ENCODE measurements at places on chromosomes 12 and 14.

GRCh38 chr12:19095756-19096480 lies 33.6 kb upstream of the PLEKHA5 start:
- no peak for DNase-seq

DNA sequence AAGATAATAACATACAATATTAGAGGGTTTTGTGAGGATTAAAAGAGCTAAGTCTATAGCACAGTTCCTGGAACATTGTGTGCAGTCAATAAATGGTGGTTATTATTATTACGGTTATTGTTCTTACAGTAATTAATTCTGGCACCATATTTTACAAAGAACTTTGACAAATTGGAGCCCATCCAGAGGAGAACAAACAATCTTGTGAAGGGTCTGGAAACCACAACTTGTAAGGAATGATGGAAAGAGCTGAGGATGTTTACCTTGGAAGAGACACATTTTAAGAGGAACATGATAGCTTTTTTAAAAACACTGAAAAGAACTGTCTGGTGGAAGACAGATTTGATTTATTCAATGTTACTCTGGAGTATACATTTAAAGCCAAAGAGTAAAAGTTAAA lies 150.5 kb upstream of the KRR1 start:
- DNase-seq = no peak

DNA sequence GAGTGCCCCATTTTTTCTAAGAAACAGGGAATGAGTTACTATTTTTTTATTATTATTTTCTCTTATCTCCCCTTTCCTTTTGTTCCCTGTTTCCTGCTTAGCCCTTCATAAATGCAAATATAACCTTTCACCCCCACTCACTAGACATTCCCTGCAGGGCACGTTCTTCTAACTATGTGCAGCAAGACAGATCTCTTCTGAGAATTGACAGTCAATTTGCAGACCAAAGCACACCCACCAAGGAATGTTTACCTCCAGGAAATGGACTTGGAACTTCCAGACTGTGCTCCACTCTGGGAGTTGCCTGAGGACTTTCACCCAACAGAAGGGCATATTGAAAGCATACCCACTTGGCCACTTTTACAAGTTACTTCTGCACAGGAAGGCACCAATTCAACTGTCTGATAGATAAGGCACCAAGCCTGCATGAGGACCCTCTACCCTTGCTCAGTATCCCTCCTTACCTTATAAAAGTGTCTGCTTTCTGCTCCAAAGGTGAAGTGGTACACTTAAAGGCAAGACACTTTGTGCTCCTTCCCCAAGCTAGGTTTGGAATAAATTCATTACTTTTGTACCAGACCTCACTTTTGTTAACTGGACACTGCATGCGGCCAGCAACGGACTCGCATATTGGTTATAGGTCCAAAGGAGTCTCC lies 6.5 kb downstream of the TAS2R19 start:
- no peak for DNase-seq

- no peak for DNase-seq
These were observed 236.3 kb upstream of the NAV3 start for GRCh38 chr12:77594366-77594765.

- DNase-seq = no peak
These were observed 13.6 kb downstream of the PEX5 start for GRCh38 chr12:7203109-7203508.

GRCh38 chr14:105123981-105124765 lies 44.4 kb downstream of the JAG2 start:
- no peak for DNase-seq

DNA sequence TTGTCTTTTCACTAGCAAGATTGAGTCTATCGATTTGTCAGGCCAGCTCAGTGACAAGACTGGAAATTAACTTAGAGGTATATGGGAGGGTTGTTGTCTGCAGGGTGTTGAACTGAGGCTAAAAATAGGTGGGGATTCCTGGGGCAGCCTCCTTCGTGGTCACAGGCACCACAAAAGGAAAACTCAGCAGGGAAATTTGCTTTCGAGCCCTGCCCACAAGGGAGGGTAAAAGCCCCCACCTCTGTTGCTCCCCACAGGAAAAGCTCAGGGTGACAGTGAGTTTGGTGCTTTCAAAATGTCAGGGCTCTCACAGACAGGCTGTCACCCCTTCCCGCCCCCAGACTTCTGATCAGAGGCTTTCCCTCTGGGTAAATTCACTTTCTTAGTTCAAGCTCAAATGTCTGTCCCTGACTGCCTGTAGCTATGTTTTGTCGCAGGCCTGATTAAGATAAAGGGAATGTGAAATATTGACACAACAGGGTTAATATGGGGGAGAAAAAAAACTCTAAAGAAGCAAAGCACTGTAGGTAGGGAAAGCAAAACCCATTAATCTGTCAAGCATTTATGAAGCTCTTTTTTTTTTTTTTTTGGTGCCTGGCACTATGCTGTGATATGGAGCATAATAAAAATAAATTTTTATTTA lies 11.7 kb upstream of the NFKBIA start:
- peak; percentile 51 for DNase-seq

DNA sequence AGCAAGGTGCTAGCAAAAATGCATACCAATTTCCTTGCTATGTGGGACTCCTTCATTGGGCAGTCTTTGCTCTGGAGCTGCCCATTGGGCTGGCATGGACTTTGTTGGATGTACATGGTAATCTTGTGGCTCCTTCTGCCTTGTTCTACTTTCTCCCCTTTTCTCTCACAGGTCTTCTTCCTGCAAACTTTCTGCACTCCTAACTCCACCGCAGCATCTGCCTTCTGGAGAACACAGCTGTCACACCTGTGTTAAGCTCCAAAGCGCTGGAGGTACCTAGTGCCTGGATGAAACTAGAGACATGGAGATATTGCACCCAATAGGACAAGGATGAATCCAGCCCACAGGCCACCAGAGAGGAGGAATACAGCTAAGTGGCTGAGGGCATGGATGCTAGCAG lies 60.7 kb upstream of the CCND2 start:
- DNase-seq = no peak

GRCh38 chr12:10889226-10889625 lies 5.2 kb upstream of the PRH1 start:
- DNase-seq = no peak

- no peak for DNase-seq
These were observed 4.2 kb downstream of the RDH5 start for GRCh38 chr12:55724226-55724939.

DNA sequence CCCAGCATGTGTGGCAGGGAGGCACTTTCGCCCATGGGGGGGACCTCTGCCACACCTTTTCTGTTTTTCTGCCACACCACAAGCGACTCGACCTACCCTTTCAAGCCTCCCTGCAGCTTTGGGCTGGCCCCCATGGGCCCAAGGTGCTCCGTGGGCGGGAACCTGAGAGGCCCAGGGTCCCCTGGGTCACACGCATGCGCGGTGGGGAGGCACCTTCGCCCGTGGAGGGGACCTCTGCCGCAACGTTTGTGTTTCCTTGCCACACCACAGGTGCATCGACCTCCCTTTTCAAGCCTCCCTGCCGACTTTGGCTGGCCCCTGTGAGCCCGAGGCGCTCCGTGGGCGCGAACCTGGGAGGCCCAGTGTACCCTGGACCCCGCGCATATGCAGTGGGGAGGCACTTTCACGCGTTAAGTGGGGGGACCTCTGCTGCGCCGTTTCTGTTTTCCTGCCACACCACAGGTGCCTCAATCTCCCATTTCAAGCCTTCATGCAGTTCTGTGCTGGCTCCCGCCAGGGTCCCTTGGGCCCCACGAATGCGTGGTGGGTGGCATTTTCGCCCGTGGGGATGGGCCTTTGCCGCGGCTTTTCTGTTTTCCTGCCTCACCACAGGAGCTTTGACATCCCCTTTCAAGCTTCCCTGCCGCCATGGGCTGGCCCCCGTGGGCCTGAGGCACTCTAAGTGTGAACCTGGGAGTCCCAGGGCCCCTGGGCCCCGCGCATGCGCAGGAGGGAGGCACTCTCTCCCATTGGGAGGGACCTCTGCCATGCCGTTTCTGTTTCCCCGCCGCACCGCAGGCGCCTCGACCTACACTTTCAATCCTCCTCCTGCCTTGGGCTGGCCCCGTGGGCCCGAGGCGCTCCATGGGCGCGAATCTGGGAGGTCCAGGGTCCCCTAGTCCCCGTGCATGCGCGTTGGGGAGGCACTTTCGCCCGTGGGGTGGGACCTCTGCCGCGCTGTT lies 332.2 kb downstream of the ALG10 start:
- DNase-seq = no peak

DNA sequence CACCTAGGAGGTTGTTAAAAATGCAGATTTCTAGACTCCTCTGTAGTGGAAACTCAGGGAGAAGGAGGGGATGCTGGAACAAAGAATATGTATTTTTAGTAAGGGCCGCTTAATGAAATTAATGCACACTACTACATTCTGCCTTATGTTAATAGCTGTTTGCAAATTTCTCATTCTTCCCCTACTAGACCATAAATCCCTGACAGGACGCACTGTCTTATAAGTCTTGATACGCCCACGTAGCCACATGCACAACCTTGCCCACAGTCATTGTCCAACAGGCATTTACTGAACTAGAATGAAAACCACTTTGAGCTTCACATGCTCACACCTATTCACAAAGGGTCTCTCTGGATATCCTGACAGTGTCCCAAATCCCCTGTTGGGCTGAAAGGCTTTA lies 10.5 kb downstream of the KRT2 start:
- DNase-seq = no peak

DNA sequence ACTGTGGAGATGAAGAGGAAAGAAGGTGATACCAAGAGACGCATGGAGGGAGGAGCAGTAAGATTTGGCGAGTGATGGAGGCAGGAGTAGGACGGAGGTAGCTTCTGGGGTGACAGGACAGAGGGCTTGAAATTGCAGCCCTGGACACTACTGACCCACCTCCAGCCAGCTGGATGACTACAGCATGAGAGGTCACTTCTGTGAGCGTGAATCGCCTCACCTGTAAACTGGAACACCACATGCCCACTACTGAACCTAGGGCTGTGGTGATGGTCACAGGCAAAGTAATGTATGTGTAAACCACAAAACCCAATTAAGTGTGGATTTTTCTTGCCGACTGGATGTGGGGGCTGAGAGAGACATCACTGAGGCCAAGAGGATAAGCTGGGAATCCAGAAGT lies 6.6 kb upstream of the KRT4 start:
- no peak for DNase-seq

GRCh38 chr12:31813305-31813704 lies 84.5 kb upstream of the AMN1 start:
- no peak for DNase-seq

DNA sequence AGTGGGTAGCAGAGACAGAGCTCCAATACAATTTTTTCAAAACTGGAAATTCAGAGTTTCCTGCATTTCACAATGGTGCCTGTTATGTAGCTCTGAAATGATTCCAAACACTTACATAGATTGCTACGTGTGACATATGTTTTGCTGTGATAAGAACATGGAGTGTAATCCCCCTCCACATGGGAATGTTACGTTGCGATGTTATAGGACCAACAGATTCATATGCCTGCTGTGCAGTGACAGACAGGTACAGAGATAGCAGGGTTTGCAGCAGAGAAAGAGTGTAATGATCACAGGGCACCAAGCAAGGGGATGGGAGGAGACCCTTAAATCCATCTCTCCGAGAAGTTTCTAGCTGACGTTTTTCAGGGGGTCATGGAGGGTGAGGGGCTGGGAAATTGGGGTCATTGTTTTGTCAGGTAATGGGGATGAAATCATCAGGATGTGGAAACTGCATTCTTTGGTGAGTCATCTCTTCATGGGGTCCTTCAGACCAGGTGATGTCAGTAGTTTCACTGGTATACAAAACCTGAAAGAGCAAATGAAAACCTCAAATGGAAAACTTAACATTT lies 76.6 kb upstream of the OSBPL8 start:
- DNase-seq = no peak

GRCh38 chr12:114136631-114137030 lies 170.5 kb upstream of the RBM19 start:
- no peak for DNase-seq

GRCh38 chr12:10097521-10097920 lies 1.3 kb downstream of the CLEC1A start:
- DNase-seq = no peak

- no peak for DNase-seq
These were observed 83.1 kb upstream of the TSPAN8 start for GRCh38 chr12:71240946-71241345.

DNA sequence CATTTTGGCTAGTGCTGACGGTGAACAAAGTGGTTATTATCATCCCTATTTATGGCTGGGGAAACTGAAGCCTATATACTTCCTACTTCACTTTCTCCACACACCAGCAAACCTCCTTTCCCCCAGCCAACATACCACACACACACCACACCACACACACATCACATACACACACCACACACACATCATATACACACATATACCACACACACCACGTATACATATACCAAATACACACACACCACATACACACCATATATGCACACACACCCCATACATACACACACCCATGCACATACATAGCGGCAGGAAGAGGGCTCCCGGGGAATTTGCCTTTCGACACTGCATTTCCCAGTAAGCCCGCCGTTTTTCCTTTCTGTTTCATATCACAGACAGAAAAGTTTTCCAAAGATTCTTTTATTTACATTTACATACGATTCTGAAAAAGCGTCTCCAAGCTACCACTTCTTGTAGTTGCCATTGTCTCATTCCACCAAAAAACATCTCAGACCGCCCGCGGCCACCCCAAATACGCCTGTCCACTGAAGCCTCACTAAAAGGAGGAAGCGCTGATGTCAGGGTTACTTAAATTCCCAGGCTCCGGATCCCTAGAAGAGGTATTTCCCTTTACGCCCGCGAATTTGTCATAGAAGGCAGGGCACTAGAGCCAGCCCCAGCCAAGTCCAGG lies 823 bp upstream of the RAB5B start:
- DNase-seq = no peak

GRCh38 chr12:807041-807735 lies 54.8 kb downstream of the WNK1 start:
- no peak for DNase-seq

- DNase-seq = no peak
These were observed 1162.1 kb downstream of the VRK1 start for GRCh38 chr14:97959251-97959650.

DNA sequence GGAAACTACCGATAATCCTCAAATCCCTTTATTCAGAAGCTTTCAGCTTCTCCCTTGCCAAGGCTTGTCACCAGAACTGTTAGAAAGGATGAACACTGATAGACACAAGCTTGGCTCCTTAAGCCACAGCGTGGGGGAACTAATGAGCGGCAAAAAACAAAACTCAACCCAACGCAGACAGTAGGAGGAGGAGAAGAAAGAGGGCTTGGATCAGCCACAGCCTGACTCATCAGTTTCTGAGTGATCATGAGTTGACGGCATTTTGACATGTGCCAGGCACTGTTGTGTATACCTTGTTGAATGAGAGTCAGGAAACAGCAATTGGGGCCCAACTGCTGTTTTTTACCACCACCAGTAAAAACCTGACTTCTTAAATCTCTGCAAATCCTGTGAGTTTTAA lies 23.7 kb downstream of the PLXNC1 start:
- DNase-seq = no peak

DNA sequence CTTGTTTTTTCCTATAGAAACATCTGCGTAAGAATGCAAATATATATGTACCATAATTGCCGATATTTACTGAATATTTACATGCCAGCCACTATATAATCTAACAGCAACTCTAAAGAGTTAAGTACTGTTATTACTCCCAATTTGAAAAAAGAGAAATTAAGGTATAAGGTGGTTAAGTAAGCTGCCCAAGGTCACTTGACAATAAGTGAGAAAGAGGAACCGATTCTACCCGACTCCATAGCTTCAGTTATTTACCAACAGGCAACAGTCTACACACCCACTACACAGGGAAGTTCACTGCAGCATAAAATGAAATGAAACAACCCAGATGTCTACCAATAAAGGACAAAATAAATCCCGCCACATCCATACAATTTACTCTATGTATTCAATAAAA lies 1.1 kb downstream of the MIS18BP1 start:
- DNase-seq = no peak

- peak; percentile 48 for DNase-seq
These were observed 76.7 kb upstream of the RGS6 start for GRCh38 chr14:71855399-71856036.

- no peak for DNase-seq
These were observed 454.8 kb downstream of the TMTC2 start for GRCh38 chr12:83141460-83141994.

All from stimulated activated CD4-positive, alpha-beta T cell treated with anti-CD3 and anti-CD28 coated beads, TNF-alpha, amount 100 ng/mL, for 48 hours (primary cell).